ENCODE measurements at places on chromosomes 3 and 15. TPM values are rescaled to one million over a fixed set of nuclear protein-coding genes. Genes with fewer than 3 reads are reported as not detected.

CHRFAM7A gene
- not detected for total RNA-seq

TEX55 gene
- not detected for total RNA-seq

NLGN1 gene
- not detected for total RNA-seq

EIF1B gene
- 33.4 TPM for total RNA-seq

SENP5 gene
- 41.1 TPM for total RNA-seq

DUOX1 gene
- not detected for total RNA-seq

SCN11A gene
- not detected for total RNA-seq

SLC24A5 gene
- total RNA-seq = not detected

CPLX3 gene
- total RNA-seq = 0.25 TPM

DNAH12 gene
- 0.14 TPM for total RNA-seq

STRA6 gene
- not detected for total RNA-seq

ANKRD34C gene
- total RNA-seq = not detected

LNP1 gene
- total RNA-seq = 1.8 TPM

SPSB4 gene
- not detected for total RNA-seq

EIF4G1 gene
- 400 TPM for total RNA-seq

NCEH1 gene
- 9.4 TPM for total RNA-seq

SHC4 gene
- 1.3 TPM for total RNA-seq

SI gene
- total RNA-seq = not detected

All from T-helper 2 cell treated with Interferon-gamma antibody and Interleukin-4, amounts not matched to agents 100 ng/mL and 5 ng/mL, for 36 hours (primary cell).